CD4-positive, alpha-beta memory T cell (primary cell): ENCODE measurements at places on chromosomes 12 and 14.

DNA sequence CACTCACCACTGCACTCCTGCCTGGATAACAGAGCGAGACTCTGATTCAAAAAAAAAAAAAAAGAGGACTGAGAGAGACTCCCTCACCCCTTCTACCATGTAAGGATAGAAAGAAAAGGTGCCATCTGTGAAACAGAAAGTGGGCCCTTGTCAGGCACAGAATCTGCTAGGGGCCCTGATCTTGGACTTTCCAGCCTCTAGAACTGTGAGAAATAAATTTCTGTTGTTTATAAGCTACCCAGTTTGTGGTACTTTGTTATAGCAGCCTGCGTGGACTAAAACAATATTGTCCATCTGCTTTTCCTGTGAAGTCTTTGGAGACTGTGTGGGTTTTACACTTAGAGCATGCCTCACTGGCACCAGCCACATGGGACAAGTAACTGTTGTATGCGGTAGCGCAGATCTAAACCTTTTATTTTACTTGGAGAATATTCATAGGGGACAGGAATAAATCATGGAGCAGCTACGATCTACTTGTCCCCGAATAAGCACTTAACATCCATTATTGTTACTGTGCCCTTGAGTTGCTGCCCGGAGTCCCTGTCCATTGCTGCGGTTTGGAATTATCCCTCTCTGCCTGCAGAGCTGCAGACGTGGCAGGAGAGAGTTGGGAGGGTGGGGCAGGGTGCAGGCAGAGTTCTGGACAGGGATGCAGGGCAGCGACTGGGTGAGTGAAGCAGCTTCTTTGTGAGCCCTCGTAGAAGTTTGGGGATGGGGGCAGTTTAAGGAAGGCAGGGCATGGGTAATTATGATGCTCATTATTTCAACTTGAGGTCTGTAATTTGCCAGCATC, 52.4 kb upstream of the STON2 start:
- DNase-seq = no peak

DNA sequence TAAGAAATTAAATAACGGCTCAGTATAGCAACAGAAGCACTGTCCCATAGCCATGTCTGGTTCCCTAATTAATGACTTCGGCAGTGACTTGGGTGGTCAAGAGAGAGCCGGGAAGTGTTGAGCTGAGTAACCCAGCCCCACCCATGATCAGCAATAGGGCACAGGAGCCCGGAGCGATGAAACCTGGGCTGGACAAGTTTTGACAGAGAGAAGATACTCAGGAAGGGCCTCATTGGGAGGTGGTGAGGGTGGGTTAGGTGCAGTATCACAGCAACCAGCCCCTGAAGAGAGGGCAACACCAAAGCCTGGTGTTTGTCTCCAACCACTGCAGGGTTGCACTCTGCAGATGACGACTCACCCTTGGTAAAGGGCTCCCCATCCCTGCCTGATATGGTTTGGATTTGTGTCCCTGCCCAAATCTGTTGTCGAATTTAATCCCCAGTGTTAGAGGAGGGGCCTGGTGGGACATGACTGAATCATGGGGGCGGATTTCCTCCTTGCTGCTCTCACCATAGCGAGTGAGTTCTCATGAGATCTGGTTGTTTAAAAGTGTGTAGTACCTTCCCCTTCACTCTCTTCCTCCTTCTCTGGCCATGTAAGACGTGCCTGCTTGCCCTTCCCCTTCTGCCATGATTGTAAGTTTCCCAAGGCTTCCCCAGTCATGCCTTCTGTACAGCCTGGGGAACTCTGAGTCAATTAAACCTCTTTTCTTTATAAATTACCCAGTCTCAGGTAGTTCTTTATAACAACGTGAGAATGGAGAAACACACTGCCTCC, 124.9 kb upstream of the MED13L start:
- DNase-seq = no peak

DNA sequence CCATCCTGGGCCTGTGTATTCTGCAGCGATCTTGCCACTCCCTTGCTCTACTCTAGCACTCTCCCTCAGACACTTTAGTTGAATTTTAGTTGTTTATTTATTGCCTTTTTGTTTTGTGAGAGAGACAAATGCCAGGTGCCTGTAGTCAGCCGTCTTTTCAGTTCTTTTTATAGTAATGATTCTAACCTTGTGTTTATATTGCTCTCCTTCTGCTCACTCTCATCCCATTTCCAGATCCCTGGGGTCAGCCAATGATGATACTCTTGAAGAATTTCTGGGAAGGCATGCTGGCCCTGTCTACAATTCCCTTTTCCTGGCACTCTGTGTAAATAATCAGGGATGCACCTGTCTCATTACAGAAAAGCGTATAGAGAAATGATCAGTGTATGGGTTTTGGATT, 334.1 kb upstream of the MIS18BP1 start:
- DNase-seq = no peak

DNA sequence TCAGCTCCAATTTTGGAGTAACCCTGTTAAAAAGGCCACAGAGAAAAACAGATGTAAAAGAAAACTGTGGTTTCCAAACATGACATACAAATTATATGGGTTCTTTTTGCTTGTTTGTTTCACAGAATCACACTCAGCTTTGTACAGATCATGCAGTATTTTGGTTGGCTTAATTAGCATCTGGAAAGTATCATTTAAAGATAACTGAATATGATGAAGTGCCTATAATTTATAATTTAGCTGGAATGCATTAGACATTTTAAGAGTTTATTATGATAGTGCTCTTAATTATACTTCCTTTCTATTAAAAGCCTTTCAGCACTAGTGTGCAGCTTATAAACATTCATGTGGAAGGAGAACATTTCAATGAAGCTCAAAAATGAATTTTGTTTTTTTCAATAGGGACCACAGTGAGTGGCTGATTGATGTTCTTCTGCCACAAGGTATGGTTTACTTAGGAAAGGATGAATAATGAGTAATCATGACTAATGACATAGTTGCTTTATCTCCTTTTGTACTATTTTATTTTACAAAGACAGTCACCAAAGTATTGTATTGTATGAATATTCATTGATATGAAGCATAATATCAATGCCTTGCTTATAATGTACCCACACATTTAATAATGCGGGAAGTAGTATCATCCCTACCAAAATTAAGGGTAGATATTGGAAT, 98.3 kb downstream of the UNC79 start:
- no peak for DNase-seq

- peak; percentile 22 for DNase-seq
These were observed 3.3 kb downstream of the PPP1R3E start for GRCh38 chr14:23299211-23299957.

- DNase-seq = no peak
These were observed 14.5 kb upstream of the TFCP2 start for GRCh38 chr12:51187370-51187987.

GRCh38 chr12:31026202-31026601, 47.5 kb upstream of the DDX11 start:
- no peak for DNase-seq

DNA sequence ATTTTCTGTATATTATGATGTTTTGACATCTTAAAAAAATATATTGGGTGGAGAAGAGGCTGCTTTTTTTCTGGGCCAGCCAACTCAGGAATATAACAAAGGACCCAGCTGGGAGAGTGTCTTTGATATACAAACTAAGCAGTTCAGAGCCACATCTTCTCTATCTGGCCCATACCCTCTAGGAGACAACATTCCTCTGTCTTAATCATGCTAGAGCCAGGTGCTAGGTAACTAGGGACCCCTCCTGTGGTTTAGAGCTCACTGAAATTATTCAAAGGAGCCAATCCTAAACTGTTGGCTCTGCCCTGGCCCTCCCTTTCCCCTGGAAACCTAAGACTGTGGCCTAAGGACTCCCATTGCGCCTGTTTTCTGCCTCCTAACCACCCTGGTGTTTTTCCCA, 193.1 kb upstream of the DIO2 start:
- no peak for DNase-seq

- no peak for DNase-seq
These were observed 26.6 kb downstream of the PIGH start for GRCh38 chr14:67573228-67574010.

- DNase-seq = no peak
These were observed 32.1 kb upstream of the FRMD6 start for GRCh38 chr14:51619561-51619960.

DNA sequence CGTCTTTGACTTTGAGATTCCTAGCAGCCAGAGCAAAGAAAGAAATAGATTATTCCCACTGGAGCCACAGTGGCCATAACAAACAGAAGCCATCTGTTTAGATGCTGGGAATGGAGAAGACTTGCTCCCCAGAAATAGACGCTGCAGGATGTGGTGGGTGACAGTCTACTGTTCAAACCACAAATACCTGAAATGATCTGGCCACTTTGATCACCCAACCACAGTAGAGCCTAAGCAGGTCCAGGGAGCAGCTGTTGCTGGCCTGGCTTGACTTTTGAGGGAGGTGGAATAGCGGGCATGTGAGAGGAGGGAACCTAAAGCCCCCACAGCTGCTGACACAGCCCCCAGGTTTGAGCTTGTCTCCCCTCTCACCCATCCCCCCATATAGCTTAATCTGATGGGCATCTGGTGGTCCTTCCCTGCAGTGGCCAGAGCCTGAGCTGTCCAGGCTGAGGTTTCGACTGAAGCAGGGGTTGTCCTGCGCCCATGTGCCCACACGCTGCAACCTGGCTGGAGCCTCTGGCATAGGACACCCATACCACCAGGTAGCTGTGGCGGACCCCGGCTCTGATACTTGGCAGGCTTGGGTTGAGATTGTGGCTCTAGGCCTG, 38.7 kb downstream of the SH2B3 start:
- no peak for DNase-seq

GRCh38 chr12:42886160-42886559, 296.6 kb upstream of the PRICKLE1 start:
- DNase-seq = no peak

DNA sequence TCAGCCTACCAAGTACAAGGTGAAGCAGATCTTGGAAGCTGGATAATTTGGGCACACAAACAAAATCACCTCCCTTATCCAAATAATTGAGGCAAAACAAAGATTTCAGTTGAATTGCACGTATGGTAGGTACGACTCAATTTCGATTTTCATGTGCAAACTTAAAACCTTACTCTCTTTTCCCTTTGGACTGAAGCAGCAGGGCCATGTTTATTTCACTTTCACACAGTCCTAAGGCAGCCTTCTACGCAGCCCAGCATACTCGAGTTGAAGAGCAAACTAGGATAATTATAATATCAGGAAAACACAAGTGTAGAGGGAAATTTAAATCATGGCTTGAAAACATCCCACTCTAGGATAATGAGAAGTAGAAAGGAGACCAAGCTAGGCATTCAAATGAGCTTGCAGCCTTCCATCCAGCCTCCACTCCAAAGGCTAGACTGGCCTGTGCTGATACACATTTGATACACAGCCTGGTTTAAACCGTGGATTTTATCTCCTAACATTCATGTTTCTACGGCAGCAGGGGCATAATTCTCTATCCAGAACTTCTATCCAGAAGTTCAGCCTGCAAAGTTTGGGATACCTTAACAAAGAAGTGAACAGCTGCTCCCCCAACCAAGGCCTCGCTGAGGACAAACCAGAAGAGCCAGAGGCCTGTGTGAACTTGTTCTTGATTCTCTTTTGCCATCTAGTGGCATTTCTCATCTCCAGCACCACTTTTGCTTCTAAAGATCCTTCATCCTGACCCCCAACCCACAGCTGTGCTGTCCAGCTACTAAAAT, 2.4 kb upstream of the RNASE7 start:
- DNase-seq = peak; percentile 51

DNA sequence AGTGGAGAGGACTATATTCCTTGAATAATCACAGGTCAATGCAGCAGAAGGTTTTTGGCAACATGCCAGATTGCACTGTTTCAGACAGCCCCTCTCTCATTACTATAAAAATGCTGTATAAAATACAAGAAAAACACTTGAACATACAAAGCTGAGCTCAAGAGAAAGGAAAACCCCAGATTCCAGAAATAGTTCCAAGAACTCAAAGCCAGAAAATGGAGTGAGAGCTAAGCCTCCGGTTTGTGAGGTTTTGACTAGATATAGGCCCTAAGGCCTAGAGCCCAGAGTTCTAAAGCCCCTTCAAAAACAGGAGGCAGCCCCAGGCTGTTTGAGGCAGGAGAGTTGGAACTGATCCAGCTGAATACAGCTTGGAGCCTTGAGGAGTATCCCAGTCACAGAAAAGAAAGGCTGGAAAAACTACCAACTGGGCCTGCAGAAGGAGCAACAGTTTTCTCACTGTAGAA, 29.4 kb upstream of the ACTN1 start:
- DNase-seq = no peak
